MV-4-11 (cell line): ENCODE measurements at places on chromosomes 3 and 15.
A peak's percentile ranks its signal among the peaks of the same experiment; 100 is the strongest.

GRCh38 chr3:2246873-2247648, 148.4 kb downstream of the CNTN4 start:
- no peak for DNase-seq

DNA sequence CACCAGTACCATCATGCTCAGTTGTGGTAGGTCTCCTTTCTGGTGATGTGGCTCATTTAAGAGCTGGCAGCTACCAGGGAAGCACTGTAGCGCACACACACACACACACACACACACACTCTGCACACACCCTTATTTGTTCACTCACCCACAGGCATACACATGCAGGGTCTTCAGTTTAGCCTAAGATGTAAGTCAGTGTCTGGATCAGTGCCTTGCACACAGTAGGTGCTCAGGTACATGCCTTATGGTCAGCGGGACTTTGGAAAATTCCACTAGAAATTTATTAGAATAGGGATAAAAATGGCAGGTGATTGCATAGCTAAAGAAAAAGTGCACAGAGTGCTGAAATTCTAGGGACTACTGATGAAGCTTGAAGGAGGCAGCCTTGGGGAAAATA, 23.6 kb downstream of the XYLB start:
- no peak for DNase-seq

DNA sequence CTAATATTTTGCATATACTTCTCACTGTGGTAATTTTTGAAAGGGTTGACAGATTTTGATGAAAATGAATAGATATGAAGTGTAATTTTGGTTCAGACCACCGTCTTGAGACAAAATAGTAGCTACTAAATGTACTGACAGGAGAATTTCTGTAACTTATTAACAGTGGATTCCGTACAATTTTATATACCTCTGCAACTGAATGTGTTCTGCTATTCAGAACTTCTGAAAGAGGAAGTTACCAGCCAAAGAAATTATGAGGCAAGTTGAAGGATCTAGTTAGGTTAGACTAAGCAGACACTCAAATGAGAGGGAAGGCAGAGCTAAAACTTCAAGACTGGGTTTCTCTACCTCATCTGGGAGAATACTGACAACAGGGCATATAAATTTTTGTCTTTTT, 29.4 kb downstream of the GAP43 start:
- peak; percentile 84 for DNase-seq

GRCh38 chr15:34147371-34148140, 45.7 kb downstream of the PGBD4 start:
- DNase-seq: no peak

DNA sequence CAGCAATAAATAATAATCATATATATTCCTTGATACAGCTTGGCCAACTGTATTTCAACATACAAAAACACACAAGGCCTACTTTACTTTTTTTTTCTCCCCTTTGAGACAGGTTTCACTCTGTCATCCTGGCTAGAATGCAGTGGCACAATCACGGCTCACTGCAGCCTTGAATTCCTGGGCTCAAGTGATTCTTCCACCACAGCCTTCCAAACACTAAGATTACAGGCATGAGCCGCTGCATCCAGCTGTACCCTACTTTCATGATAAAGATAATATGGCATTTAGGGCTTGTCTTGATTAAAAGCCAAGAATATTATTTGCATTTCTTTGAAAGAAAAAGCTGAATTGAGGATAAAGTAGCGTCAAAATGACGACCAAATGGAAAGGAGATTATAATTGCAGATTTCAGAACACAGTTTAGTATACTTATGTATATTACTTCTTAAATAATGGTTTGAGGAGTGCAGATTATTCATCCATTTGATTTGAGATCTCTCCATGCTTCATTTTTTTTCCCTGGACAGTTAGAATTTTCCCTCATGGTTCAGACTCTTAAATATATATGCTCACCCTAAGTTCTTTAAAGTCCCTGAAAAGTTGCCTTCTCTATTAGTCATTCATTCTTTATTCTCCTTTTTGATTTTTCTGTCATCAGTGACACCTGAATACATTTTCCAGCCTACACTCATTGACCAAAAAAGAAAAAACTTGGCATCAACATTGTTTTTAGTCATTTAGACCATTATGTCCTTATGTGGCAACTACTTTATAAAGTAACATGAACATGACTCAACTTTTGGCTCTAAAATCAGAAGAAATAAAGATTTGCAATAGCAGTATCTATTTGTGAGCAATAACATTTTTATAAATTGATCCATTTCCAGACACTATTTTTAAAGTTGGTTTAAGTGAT, 48.5 kb upstream of the MLF1 start:
- no peak for DNase-seq

GRCh38 chr3:33430061-33430460, 10.1 kb downstream of the UBP1 start:
- DNase-seq: no peak

DNA sequence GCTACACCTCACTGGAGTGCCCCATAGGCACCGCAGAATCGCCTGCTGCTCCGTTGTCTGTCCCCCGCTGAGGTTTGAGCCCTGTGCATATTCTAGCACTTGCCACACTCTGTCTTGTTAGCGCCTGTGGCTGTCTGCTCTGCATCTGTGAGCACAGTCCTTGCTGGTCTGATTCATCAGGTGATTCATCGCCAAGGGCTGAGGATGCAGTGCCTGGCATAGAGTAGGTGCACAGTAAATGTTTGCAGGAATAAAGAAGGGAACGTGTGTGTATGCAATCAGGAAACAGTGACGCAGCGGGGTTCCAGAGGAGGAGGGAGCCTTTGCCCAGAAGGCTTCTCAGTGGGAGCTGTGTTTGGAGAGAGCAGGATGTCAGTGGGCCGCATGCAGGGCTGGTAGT, 124.0 kb upstream of the PLXNA1 start:
- DNase-seq: no peak
